PC-9 (cell line): ENCODE measurements at places on chromosomes 3 and 15. TPM values are rescaled to one million over a fixed set of nuclear protein-coding genes. Genes with fewer than 3 reads are reported as not detected.

Gene AGTR1
- total RNA-seq = not detected in 2 replicates

Gene KLF15
- 0.65 and 0.70 TPM in 2 replicates for total RNA-seq

Gene MYLK
- total RNA-seq = 0.72 and 1.2 TPM in 2 replicates

Gene PPP1R14D
- total RNA-seq = 0.55 and 0.65 TPM in 2 replicates

Gene SLC24A5
- not detected in 2 replicates for total RNA-seq

Gene GOLGA8Q
- not detected in 2 replicates for total RNA-seq

Gene UBAP1L
- 2.5 and 3.1 TPM in 2 replicates for total RNA-seq

Gene GRAMD2A
- total RNA-seq = 48.5 and 60.2 TPM in 2 replicates

Gene CCDC39
- total RNA-seq = 0.26 TPM in 1 of 2 replicates, not detected in the other

Gene INSYN1
- total RNA-seq = not detected in 2 replicates

Gene EFL1
- total RNA-seq = 14.4 and 17.2 TPM in 2 replicates

Gene SAMD7
- total RNA-seq = not detected in 2 replicates

Gene TUSC7
- total RNA-seq = not detected in 2 replicates

Gene CCR8
- total RNA-seq = not detected in 2 replicates

Gene GOLGA8K
- total RNA-seq = 0.35 TPM in 1 of 2 replicates, not detected in the other

Gene CAMK2N2
- 2.2 and 2.6 TPM in 2 replicates for total RNA-seq

Gene B3GALNT1
- 8.8 and 17.3 TPM in 2 replicates for total RNA-seq

Gene SEMA7A
- total RNA-seq = 8.3 and 14.5 TPM in 2 replicates

Gene LTF
- not detected in 2 replicates for total RNA-seq

Gene SYNPR
- total RNA-seq = not detected in 2 replicates

Gene RPN1
- total RNA-seq = 185 and 191 TPM in 2 replicates

Gene CYP1A1
- total RNA-seq = 0.33 and 0.39 TPM in 2 replicates

Gene MESP2
- 1.3 and 2.4 TPM in 2 replicates for total RNA-seq

Gene NRG4
- total RNA-seq = 5.2 and 11.3 TPM in 2 replicates

Gene MME
- 1.7 and 2.1 TPM in 2 replicates for total RNA-seq

Gene ZNF774
- total RNA-seq = 6.2 and 6.3 TPM in 2 replicates

Gene ZNF106
- 60.1 and 73.4 TPM in 2 replicates for total RNA-seq

Gene MINAR1
- total RNA-seq = 0.15 and 0.22 TPM in 2 replicates

Gene ANO10
- total RNA-seq = 30.7 and 32.6 TPM in 2 replicates

Gene IL5RA
- not detected in 2 replicates for total RNA-seq

Gene ARGFX
- not detected in 2 replicates for total RNA-seq

Gene VIPR1
- 19.7 and 23.9 TPM in 2 replicates for total RNA-seq

Gene STRIT1
- not detected in 2 replicates for total RNA-seq

Gene P3H2
- 20.9 and 26.2 TPM in 2 replicates for total RNA-seq

Gene GPR149
- not detected in 2 replicates for total RNA-seq

Gene RPL39L
- total RNA-seq = 73.9 and 81.3 TPM in 2 replicates

Gene VGLL3
- 20.5 and 26.8 TPM in 2 replicates for total RNA-seq

Gene CPA3
- total RNA-seq = not detected in 2 replicates

Gene LYZL4
- not detected in 2 replicates for total RNA-seq

Gene SLC9A9
- total RNA-seq = 1.7 and 2.7 TPM in 2 replicates

Gene SLITRK3
- total RNA-seq = not detected in 2 replicates

Gene GOLGA6D
- total RNA-seq = not detected in 2 replicates

Gene COMMD4
- total RNA-seq = 132 and 156 TPM in 2 replicates

Gene CHAC1
- total RNA-seq = 5.3 and 8.6 TPM in 2 replicates

Gene SPATA12
- total RNA-seq = 0.43 and 0.57 TPM in 2 replicates

Gene GHSR
- total RNA-seq = not detected in 2 replicates

Gene RASGRF1
- 2.3 and 6.0 TPM in 2 replicates for total RNA-seq

Gene EXD1
- 0.70 TPM in 1 of 2 replicates, not detected in the other for total RNA-seq

Gene ARHGAP11A
- 81.5 and 91.6 TPM in 2 replicates for total RNA-seq

Gene SIDT1
- total RNA-seq = 1.2 and 3.3 TPM in 2 replicates

Gene SEMA6D
- not detected in 2 replicates for total RNA-seq
